NCI-H510A treated with DMSO at 0.1 percent for 48 hours (cell line): ENCODE measurements at places on chromosomes 7 and 10.

DNA sequence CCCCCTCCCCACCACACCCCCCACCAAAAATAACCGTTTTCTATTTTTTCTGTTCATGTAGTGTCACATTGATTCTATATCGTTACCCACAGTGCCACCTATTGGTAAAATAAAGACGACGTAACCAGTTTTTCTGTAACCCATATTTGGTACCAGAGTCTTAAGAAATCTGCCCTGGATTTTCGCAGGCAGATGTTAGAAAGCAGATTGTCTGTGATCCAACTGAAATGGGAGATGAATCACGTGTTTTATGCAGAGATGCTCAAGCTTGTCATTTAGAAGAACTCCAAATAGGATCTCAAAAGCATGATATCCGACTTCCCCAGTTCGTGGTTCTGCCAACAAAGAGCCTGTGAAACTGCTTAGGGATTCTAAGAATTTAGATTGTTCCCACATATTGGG lies 261.1 kb upstream of the CSTF2T start:
- DNase-seq, result peak; percentile 24

DNA sequence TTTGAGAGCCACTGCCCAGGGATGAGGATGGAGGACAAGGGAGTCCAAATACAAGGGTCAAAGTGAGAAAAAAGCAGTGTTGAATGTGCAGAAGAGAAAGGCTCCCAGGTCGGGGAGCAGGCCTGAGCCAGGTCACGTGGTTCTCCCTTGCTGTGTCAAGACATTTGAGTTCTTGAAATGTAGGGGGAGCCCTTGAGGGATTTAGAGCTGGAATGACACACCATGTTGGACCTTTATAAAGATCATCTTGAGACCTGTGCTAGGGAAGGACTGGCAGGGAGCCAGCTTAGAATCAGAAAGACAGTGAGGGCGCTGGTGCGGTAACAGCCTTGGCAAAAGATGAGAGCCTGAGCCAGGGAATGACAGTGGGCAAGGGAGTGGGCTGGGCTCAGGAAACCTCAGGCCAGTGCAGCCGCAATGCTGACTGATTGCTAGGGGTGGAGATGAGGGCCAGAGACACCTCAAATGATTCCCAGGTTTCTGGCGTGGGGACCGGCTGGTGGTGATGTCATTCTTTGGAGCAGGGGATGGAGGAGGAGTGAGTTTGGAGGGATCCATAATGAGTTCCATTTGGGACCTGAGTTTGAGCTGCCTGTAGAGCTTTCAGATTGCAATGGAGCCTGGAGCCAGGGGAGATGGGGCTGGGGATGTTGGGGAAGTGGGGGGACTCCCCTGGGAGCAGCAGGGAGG lies 120.1 kb downstream of the PTPN20 start:
- DNase-seq, result no peak

DNA sequence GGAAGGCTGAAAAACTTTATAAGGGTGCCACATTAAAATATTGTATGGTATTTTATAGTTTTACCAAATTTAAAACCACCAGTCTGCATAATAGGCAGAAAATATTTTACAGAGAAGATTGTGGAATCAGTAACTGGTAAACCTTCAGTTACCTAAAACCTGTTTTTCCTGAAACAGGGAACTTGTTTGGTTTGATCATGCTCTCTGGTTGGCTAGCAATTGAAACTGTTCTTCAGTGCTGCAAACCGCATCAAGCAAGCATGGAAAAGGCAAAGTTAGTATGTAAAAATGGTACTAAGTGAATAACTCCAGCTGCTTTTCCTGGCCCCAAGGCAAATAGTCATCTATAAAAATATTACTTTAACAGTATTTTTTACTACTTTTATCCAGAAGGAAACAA lies 316.9 kb upstream of the LRRN3 start:
- peak; percentile 13 for DNase-seq

- DNase-seq, result no peak
Measured at GRCh38 chr10:103569896-103570295, 76.4 kb downstream of the NEURL1 start.

DNA sequence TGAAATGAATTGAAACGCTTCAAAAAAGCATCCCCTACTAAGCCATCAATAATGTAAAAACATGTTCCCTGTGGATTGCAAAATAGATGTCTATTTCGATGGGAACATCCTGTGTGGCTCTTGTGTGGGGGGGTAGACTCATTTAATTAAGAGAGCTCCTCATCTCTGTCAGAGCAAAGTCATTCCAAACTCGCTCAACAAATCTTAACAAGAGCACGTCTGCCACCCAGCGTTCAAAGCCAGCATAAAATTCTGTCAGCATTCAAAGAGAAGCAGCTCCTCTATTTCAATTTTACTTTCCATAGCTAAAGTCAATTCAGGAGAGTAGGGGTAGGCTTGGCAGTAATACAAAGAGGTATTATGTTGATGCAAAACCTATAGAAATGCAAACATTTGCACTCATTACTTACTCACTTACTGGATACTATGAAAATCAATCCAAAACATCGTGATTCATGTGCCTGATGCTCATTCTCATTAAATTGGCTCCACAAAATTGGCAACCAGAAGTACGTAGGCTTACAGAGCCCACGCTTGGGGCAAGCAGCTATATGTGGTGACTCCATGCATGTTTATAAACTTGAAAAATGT lies 114.9 kb downstream of the IPMK start:
- DNase-seq, result peak; percentile 28

DNA sequence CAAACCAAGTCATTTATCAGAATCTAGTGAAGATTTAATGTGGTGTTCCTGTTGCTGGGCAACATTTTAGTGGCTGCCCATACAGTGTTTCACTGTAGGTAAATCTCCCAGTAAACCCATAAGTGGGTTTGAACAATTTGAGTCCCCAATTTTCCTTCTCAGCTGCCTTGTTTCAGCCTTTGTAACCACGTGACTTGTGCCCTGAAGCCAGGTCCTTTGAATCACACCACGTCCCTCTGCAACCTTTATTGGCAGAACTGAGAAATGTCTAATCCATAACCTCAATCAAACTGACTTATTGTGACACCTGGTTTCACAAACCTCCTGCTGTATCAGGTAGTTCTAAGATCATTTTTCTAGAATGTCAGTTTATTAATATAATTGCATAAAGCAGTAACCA lies 30.1 kb downstream of the SND1 start:
- no peak for DNase-seq

DNA sequence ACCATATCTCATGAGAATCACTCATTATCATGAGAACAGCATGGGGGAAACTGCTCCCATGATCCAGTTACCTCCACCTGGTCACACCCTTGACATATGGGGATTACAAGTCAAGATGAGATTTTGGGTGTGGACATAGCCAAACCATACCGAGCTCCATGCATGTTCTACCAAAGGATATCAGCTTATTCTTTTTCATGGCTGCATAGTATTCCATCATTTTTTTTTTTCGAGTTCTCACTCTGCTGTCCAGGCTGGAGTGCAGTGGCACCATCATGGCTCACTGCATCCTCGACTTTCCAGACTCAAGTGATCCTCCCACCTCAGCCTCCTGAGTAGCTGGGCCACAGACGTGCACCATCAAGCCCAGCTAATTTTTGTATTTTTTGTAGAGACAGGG lies 668.3 kb downstream of the GATA3 start:
- DNase-seq, result no peak

DNA sequence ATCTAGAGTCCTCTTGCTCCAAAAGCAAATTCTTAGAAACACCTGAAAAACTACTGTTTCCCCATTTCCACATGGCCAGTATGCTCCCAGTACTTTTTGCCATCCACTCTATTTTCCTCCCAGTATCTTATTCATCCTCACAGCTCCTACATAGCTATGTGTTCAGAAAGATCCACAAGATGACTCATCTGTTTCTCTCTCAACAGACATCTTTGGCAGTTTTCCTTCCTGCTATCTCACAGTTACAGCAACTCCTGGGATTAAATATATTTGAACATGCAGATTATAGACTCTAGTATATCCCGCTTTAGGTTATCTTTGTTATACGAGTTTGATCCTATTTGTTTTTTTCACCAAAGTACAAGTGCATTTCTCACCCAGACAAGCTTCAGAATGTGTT lies 675.6 kb upstream of the POT1 start:
- DNase-seq, result no peak

DNA sequence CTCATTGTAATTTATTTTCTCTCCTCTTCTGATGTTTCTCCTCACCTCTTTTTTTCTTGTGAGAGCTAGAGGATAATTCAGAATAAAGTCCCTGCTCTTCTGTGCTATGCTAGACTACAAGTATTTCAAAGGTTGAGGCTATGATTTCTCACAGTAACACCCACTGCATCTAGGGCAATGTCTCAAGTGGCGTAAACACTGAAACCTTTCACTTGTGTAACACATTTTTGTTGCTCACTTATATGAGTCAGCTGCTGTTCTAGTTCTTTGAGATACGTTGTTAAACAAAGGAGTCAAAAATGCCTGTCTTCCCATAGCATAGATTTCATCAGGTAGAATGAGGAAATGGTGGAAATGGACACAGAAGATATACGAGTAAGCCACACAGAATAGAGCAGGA lies 305.1 kb upstream of the PITRM1 start:
- DNase-seq, result no peak

DNA sequence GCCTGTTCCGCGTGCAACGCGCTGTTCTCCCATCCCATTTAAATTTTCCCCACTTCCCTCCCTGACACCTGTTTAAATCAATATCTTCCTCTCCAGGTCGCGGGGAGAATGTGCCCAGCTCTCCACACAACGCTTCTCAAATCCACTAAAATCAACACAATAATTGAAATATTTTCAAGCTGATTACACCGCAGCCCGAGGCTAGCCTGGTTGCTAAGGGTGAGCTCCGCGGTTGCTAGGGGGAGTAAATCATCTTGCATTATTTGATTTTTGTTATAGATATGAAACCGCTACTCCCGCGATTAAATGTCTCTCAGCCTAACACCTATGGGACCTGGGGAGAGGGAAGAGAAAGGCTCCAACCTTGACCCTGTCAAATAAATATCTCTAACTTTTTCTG lies 36.2 kb downstream of the UNCX start:
- no peak for DNase-seq

- no peak for DNase-seq
Measured at GRCh38 chr7:73454424-73454823, 20.8 kb downstream of the FZD9 start.

DNA sequence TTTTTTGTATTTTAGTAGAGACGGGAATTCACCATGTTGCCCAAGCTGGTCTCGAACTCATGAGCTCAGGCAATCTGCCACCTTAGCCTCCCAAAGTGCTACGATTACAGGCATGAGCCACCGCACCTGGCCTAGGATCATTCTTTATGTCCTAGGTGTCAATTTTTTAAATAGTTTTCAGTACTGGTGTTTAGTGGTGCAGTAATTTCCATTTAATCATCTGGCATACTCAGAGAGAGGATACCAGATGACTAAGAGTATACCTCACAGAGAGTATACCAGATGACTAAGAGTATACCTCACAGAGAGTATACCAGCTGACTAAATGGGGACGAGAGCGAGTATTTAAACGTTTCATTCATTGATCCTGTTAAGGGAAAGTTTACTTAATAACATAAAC lies 37.3 kb upstream of the TMEM248 start:
- DNase-seq, result no peak

DNA sequence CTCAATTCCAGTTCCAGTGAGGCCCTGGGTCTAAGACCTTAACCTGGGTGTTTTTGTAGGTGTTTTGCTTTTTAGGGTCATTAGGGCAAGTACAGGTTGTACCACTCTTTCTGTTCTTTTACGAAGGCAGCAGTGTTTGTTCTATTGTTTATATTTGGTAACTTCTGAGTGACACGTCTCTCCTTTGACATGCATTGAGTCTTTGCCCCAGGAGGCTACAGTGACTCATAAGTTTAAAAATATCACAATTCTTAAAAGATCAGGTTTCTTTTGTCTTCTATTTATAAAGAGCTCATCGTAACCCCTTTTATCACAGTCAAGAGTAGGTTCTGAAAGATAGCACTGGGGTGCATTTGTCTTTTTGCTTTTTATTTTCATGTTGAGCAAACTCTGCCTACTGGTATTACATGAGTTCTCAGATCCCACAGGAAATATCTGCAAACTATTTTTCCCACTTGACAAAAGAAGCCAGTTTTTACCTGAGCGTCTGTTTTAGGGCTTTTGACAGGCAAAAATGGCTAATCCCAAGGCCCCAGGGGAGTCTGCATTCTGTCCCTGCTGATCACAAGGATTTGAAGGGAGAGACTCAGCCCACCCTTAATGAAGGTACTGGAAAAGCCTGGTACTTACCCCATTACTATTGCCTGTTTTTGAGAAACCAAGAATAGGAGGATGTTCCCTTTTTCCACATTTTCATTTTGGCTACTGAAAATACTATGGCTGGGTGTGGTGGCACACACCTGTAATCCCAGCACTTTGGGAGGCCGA lies 7.9 kb downstream of the NUDT13 start:
- DNase-seq, result no peak

DNA sequence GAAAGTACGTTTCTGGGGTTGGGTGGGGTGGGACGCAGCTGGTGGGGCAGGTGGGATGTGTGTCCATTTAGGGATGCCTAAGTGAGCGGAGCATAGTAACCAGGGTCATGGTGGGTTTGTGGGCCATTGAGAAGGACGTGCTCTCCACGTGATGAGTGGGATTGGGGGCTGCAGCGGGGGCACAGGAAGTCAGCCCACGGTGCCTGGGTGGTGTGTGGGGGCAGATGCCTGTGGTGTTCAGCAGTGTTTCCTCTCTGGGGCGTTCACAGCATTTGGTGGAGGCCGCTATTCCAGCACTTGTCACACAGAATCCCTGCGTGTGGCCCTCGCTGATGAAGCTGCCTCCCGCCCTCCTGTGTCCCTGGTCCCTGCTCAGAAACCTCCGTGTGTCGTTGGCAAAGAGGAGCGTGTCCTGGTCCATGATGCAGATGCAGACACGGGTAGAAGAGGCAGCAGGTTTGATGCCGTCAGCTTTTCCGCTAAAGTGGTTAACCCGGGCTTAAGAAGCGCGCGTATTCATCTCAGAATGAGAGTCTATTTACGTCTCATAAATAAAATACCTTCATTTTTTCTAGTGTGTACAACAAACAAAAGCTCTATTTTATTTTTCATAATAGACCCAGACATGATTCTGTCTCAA lies 274.2 kb downstream of the ADARB2 start:
- no peak for DNase-seq
